GM19239 (cell line): ENCODE measurements at places on chromosomes 1 and 21.

DNA sequence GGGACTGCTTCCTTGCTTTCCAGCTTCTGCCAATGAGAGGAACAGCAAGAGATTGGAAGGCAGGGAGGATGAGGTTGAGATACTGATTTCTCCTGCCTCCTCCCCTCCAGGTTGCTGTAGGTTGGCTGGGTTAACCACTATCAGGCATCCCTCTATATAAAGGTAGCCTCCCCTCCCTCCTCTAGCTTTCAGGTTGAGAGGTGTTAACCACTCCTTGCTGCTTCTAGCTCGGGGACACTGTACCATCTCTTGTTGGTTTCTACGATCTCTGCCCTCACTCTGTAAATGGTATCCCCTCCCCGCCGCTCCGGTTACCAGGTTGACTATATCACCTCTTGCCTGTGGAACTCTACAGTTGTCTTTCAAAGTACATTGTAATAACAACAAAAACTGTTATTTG lies 16.7 kb downstream of the LPAR3 start:
- DNase-seq = no peak

DNA sequence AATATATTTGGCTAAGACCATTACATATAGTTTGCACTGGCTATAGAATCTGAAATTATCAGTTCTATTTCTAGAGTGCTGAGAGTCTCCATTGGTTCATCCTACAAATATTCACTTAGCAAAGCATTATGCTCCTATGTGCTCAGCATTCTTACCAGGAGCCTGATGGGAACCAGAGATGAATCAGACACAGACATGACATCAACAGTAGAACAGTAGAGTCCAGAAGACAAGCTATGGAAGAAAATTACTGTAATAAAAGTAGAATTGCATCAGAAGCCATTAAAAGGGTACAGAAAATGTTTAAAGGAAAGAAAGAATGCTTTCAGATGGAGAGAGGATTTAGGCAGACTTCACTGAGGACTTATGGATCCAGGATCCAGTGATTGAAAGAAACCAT lies 271.7 kb upstream of the SNX7 start:
- DNase-seq = no peak

GRCh38 chr1:229230893-229231753 lies 39.8 kb upstream of the RAB4A start:
- no peak for DNase-seq

DNA sequence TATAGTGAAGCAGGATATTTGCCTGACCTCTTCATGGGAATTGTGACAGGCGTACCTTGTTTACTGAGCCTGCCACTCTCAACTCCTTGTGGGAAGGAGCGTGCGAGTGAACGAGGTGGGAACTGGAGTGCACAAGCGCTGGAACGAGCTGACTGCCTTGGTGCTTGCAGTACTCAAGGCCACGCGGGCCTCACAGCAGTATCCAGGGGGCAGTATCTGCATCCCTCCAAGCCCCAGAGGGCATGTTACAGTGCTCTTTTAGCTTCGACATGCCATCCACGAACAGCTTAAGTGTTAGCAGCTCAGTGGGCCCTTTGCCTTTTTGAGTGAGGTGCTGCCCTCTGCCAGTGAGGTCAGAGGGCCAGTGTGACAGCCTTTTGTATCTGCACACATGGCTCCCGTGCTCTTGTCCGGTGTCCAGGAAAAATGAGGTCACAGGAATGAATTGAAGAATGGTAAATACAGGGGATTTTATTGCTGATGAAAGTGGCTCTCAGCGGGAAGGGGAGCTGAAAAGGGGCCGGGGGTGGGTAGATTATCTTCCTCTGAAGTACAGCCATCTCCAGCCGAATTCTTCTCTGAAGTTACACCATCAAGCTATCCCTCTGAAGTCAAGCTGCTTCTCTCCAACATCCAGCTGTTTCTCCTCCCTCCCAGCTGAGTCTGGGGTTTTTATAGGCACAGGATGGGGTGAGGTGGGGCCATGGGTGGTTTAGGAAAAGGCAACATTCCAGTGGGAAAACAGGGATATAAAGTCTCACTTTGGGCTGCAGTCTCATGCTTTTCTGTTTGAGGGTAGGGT lies 69.3 kb downstream of the EPB41 start:
- DNase-seq = no peak

GRCh38 chr1:95384567-95384966 lies 150.6 kb downstream of the RWDD3 start:
- no peak for DNase-seq

DNA sequence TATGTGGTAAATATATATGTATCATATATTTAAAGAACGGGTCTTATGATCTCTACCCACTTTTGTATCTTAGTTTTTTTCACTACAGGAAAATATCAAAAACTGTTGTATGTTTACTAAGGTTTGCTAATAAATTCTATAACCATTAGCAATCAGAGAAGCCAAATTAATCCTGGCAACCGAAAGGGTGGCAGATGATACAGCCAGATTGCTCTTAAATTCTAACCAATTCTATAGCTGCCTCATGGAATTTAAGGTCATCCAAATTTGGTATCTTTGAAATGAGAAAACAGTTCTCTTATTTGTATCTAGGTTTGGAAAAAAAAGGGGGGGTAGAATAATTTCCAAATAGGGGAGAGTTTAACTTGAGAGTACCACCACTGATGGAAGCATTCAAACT lies 591.2 kb downstream of the SMYD3 start:
- DNase-seq = no peak

DNA sequence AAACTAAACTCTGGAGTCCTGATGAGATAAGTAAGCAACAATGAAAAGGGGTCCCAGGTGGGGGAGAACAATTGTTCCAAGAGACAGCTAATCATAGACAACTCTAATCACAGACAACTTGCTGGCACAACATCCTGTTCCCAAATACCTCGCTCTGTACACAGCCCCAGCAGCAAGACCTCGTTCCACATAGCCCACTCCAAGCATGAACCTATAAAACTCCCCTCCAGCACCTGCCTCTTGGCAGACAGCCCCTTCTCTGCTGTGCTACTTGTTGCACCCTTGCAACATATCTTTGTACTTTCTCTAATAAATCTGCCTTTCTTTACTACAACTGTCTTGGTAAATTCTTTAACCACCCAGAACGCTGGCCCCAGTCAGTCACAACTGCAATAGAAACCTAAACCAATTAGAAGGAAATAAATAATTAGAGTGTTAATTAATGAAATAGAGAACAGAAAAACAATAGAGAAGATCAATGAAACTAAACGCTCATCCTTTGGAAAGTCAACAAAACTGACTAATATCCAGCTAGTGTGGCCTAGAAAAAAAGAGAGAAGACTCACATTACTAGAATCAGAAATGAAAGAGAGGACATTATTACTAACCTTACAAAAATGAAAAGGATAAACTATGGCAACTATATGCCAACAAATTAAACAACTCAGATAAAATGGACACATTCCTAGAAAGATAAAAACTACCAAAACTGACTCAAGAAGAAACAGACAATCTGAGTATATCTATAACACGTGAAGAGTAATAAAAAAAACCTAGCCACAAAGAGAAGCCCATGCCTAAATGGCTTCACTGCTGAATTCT lies 36.1 kb downstream of the LRRC40 start:
- DNase-seq = no peak

GRCh38 chr21:21200103-21200938 lies 202.1 kb downstream of the NCAM2 start:
- DNase-seq = no peak

- DNase-seq = no peak
These were observed 513.6 kb downstream of the PLPP3 start for GRCh38 chr1:56065729-56066128.

DNA sequence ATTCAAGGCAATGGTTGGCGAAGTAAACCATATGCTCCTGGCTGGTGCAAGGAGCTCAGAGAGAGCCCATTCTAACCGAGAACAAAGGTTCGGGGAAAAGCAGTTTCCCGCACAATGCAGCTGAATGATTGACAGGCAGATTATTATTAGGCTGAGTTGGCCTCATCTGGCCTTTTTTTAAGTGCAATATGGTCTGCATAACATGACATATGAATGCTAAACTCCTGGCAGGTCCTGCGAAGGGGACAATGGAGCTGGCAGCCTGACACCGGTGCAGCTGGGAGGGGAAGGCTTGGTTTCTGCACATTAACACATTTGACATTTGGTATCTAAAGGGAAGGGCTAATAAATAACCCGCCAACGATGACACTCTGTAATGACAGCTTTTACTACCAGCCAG lies 92.0 kb downstream of the MIS18A start:
- no peak for DNase-seq

- DNase-seq = peak; percentile 60
These were observed 722 bp downstream of the NPHP4 start for GRCh38 chr1:5991381-5992025.

DNA sequence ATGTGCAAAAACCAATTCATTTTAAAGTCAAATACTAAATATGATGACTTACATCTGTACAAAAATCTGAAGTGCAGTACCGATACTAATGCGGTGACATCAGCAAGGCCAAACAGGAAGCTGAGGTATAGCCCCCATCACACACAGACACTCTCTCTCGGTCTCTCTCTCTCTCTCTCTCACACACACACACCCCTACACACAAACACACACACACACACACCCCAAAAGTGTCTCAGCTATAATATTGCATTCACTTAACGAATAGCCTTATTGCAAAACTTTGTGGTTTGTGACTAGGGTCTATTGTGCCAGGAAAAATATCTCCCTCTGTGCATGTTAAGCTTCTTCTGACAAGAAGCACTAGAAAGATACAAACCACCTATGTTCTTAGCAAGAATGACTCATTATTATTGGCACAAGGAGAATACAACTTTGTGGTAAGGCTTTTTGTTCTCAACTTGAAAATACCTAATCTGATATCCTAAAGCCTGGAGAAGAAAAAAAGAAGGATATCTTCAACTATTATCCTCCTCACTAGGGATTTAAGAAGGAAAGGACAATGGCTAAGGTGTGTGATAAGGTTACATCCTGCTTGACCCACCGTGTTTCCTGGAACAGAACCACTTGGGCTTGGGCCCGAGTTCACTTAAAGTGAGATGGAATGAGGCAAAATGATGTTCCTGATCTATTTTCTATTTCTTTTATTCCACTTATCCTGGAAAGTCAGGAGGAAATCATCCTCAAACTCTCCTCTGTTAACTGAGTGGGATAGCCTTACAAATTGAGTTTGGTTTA lies 107.1 kb downstream of the NIBAN1 start:
- DNase-seq = peak; percentile 20

DNA sequence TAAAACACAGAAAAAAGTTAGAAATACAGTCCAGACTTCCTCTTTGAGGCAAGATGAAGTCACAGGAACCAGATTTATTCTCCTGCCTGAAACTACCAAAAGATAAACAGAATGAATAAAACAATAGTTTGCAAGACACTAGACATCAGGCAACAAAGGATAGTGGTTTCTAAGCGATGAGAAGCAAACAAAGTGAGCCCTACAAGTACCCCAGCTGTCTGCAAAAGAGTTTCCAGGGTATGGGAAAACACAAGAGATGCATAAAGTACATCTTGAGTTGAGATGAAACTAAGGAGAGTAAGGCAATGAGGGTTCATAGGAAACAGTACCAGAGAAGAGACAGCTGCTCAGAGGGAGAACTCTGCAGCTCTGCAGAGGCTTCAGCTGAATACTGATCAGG lies 83.3 kb upstream of the COL24A1 start:
- DNase-seq = no peak

- no peak for DNase-seq
These were observed 130.8 kb downstream of the HFM1 start for GRCh38 chr1:91273875-91274274.

GRCh38 chr21:38282921-38283320 lies 26.1 kb downstream of the KCNJ15 start:
- DNase-seq = no peak

DNA sequence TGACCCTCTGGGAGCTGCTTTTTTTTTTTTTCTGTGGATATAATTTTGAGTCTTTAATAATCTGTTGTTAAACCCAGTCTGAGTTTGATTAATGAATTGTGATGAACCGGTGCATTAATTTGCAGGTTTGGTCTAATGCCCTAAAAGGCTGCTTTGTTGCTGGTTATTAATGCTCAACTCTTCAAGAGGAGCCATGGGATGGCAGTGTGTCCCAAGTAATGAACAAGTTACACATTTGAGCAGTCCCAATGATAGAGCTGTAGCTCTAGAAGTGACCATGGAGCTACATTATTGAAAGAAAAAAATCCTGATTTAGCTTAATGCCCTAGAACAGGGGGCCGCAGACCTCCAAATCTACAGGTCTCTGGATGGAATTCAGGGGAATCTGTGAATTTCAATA lies 53.1 kb downstream of the RWDD3 start:
- no peak for DNase-seq

DNA sequence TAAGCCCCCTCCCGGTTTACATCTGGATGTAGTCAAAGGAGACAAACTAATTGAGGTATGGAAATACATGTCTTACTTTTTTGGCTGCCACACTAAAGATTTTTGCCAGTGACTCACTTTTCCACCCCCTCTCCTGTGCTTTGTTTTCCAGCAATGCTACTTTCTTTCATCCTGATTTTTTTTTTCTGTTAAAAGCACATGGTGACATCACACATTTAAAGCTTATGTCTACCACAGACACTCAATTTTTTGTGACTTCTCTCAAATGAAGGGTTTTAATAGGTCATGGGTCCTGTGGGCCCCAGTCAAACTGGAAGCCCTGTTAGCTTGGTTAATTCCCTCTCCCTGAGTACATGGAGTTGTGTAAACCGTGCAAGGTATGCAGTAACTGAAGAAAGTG lies 2.2 kb downstream of the PPP1R8 start:
- DNase-seq = no peak

DNA sequence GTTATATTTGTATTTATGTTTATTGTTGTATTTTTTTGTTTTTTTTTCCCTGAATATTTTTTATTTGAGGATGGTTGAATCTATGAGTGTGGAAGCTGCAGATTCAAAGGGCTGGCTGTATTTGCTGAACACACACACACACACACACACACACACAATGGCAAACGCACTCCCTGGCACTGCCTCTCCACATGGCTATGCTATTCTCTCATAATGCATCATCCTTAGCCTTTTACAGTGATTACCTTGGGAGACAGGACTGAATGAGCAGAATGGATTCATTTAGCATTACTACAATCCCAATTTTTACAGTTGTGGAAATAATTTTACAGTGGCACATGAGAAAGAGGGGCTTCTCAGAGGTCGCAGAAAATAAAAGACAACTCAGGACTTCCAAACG lies 390.1 kb downstream of the PCP4 start:
- DNase-seq = no peak

- DNase-seq = no peak
These were observed 50.1 kb downstream of the NDUFS5 start for GRCh38 chr1:39076127-39076798.

DNA sequence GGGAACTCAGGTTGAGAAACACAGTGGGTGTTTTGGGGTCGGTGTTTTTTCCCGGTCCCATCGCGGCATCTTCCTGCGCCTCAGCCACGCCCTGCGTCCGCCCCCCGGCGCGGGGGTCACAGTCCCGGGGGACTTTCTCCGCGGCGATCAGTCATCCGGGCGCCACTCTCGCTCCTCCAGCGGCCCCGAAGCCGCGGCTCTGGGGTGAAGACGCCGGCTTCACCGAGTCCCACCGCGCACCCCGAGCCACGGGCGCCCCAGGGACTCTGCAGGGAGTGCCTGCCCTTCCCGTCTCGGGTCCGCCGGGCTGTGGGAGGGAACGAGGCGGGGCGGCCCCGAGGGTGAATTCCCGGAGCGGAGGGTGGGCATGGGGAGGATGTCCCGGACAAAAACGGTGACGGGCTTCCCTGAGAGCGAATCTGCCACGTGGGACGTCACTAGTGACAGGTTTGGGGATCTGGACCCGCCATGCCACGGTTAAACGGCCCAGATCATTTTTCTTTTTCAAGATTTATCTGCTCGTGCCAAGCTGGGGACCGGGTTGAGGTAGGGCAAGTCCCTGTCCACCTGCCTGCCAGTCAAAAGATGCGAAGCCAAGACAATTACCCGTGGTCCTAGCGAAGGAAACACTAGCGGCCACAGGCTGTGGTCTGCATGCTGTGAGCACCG lies 717 bp upstream of the BATF3 start:
- DNase-seq = peak; percentile 34
